Hematopoietic multipotent progenitor cell treated with erythropoietin and hydrocortisone succinate and interleukin-3 and kit ligand, for 15 days (in vitro differentiated cells): ENCODE measurements at places on chromosomes 3 and 15.
A peak's percentile ranks its signal among the peaks of the same experiment; 100 is the strongest.

DNA sequence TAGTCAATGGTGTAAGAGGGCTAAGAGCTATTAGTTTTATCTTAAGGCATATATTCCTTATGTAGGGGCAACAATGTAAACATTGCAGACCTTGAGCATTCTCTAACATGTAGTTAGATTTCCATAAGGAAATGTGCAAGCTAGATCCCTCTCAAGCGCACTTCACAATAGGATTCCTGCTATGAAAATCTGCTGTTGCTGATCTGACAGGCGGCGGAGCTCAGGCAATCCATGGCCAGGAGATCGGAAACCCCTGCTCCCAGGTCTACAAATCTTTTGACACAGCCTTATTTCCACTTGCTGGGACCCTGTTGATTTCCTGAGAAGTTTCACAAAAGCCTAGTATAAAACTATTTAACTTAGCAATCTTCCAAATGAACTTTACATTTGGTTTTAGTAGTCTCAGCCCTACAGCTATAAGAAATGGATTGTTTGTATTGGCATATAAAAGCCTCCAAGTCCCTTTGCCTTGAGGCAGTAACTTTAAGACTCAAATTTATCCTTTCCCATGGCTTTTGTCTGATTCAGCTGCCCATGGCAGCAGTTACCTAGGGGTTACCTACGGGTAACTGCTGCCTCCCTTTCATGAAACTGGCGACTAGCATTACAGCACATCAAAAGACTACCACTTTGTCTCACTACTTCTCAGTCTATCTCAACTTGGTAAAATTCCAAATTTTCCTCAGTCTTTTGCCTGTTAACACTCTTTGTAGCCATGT is 22.7 kb downstream of the TRA2B start:
- DNase-seq: no peak

DNA sequence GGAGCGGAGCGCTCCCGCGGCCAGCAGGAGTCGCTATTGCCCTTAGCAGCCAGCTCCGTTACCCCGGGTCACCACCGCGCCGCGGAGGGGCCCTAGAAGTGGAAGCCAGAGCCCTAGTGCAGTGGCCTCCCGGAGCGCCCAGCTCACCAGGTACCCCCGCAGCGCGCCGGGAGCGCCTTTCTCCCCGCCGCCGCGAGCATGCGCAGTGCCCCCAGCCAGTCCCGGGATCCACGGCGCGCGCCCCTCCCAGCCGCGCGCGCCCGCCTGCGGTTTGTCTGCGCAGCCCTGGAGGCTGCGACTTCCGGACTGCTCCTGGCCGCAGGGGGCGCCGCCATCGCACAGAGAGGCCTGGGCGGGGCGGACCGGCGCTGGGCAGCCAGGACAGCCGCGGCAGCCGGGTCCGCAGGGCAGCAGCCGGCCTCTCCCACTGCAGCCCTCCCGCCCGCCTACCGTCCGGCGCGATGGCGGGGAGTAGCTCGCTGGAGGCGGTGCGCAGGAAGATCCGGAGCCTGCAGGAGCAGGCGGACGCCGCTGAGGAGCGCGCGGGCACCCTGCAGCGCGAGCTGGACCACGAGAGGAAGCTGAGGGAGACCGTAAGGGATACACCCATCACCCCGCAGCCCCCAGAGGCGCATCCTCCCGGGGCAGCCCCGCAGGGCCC is 5.7 kb downstream of the TPM1 start:
- DNase-seq: peak; percentile 90

- DNase-seq: no peak
These were observed 2.7 kb downstream of the MLF1 start for GRCh38 chr3:158573714-158574113.

DNA sequence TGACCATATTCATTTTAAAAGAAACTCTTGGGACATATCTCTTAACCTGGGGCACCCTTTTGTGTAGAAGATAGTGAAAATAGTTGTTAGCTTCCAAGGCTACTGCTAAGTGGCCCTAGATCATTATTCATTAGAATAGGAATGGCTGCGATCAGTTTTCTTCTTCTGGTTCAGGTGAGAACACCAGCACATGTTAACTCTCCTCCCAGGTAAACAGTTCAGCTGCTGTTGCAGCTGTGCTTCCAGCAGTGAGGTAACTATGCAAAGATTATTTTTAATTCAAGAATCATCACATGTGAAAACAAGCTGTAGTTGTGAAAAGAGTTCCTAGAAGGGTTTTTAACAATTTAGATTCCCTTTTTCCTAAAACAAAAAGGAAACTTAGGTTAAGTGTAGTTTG is 43.3 kb downstream of the ZPLD1 start:
- DNase-seq: no peak

- peak; percentile 61 for DNase-seq
These were observed 126.2 kb upstream of the RASGRP1 start for GRCh38 chr15:38690719-38691332.

GRCh38 chr3:29373131-29373680 is 92.3 kb downstream of the RBMS3 start:
- DNase-seq: no peak

GRCh38 chr15:73784291-73784690 is 31.1 kb upstream of the INSYN1 start:
- no peak for DNase-seq

DNA sequence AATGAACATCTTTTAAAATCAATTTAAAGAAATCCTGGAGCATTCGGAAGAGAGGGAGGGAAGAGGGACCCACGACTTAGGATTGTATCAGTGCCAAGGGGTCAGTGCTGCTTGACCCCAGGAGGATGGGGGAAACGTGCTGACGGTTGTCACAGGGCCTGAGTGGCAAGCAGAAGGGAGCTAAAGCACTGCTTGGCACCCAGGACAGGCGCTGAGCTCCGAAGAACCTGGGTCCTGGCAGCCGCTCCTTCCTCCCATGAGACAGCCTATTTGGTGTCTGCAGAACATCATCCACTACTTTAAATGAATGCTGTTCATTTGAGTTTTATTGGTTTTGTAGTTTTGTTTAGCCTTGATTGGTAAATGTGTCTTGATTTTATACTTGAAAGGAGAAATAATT is 54.5 kb downstream of the RGMA start:
- no peak for DNase-seq

GRCh38 chr3:186002884-186003472 is 65.2 kb upstream of the TRA2B start:
- no peak for DNase-seq

- no peak for DNase-seq
These were observed 76.3 kb upstream of the IQSEC1 start for GRCh38 chr3:13149330-13150108.

DNA sequence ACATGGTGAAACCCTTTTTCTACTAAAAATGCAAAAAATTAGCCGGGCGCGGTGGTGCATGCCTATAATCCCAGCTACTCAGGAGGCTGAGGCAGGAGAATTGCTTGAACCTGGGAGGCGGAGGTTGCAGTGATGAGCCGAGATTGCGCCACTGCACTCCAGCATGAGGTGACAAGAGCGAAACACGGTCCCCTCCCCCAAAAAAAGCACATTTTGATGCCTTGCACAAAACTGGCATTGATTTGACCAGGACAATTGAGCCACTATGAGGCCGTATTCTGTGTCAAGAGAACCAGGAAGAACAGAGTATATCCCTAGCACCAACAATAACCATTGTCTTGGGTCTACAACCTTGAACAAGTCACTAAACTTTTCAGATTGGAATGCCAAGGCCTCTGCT is 50.6 kb downstream of the SH3BP5 start:
- no peak for DNase-seq
